Anterior cingulate cortex (tissue), 58 donors: ENCODE measurements at places on chromosomes 2 and 18.

DNA sequence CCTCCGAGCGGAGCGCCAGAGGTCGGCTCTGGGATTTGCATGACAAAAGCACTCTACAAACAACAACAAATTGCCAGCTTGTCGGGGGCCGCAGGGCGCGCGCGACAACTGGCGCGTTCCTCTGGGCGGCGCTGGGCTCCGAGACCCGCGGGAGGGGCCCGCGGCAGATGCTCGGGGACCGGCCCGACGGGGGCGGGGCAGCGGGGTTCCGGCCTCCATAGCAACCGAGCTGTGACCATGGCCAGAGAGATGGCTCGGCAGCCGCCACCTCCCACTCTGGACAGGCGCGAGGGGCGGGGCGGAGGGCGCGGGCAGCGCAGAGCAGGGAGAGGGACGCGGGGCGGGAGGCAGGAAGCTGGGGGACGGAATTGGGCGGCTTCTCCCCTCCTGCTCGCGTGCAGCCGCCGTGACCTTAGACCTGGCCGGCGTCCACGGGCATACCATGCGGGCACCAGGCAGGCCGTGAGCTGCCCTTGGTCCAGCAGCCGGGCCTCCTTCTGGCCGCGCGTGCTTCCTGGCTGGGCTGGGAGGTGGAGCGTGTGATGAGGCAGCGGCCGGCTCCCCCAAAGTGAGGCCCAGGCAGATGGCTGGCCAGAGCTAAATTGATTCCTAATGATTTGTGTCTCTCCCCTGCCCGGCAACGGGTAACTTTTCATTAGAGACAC is 171.5 kb downstream of the CELF4 start:
- DNase-seq: peak; percentile 91

DNA sequence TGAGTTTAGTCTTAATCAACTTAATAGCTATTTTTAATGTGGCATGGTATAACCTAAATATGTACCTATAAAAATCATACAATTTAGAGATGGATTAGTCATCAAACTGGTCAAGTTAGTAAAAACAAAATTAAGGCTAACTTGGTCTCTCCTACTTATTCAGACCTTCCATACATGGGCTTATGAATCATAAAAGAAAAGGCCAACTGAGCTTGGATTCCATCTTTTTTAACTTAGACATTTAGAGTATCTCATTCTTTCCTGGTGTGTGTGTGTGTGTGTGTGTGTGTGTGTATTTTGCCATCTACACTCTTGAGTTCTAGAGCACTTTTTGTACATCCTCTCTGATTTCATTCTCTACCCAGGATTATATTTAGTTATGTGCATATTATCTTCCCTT is 637.5 kb downstream of the PLCL1 start:
- DNase-seq: no peak

DNA sequence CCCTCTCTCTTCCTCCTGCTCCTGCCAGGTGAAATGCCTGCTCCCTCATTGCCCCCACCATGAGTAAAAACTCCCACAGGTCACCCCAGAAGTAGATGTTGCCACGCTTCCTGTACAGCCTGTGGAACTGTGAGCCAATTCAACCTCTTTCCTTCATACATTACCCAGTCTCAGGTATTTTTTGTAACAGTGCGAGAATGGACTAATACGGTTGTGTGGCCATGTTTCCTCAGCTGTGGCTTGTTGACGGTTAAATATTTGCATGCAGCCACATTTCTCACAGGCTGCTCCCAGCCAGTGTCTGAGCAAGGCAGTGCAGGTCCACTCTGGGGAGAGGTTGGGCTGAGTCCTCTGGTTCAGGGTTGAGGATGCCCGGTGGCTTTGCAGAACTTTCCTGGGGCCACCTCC is 27.8 kb upstream of the COPS8 start:
- DNase-seq: no peak

DNA sequence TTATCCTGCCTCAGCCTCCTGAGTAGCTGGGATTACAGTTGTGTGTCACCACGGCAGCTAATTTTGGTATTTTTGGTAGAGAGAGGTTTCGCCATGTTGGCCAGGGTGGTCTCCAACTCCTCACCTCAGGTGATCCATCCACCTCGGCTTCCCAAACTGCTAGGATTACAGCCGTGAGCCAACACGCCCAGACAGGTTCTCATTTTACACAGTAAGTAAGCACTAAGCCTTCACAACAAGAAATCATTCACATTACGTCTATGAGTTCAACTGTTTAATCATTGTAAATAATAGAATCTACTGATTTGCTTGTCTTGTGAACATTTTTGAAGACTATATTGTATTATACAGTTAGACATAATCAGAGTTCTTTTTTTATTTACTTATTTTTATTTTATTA is 131.5 kb upstream of the LRATD1 start:
- no peak for DNase-seq

DNA sequence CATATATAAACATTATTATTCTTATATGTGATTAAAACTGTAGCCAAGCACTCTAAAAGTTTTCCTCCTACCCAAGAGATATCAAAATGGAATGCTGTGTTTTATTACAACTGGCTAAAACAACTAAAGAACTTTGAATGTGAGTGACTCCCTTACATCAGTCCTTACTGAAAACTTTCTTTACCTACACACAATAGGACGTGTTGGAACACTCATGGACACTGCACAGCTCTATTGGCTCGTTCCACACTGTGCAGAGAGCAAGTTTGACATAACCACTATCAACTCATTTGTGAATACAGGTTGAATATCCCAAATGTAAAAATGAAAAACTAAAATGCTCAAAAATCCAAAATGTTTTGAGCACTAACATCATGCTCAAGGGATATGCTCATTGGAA is 650.6 kb downstream of the SLC4A3 start:
- no peak for DNase-seq

DNA sequence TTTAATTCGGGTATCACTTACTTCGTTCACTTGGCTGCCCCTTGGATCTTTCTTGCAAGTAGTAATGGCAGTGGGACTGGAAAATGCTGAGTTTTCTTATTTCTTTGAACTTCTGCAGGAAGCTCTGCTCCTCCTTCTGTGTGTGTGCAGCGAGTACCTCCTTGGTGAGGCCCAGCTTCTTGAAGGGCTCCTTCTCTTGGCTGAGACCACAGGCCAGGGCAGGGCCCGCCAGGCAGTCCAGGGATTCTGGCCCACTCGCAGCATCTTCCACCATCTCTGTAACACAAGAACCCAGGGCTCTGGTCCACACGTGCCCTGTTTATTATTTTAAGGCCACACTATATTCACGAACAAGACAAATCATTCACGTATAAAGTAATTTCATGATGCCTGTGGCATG is 15.8 kb upstream of the HES6 start:
- no peak for DNase-seq

GRCh38 chr2:1115843-1116539 is 165.3 kb downstream of the SNTG2 start:
- no peak for DNase-seq

DNA sequence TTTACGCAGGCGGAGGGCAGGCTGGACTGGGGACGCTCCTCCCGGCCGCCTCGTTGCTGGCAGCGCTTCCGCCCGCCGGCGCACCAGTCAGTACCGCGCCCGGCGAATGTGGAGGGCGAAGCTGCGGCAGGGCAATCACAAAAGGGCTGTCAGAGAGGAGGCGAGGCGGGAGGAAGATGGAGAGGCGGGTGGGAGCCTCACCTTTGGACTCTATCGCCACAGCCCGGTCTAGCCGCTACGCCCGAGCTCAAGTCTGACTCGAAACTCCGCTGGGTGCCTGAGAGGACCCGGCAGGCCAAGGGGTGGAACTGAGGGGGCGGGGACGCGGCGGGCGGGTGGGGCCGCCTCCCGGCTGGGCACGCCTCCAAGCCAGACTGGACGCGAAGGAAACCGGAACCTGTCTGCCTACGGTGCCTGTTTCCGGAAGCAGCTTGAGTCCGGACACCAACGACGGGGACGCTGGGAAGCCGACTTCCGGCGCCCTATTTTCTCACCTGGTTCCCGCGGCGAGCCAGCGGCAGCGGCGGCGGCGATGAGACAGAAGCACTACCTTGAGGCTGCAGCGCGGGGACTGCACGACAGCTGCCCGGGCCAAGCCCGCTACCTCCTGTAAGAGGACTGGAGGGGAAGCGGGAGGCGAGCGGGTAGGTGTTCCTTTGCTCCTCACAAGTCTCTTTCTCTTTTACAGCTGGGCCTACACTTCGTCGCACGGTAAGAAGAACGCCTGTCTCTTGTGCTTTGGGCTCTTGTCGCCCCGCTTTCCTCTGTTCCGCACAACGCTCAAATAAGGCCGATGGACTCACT is at the start of gene RMP24:
Gene RMP24, plus strand, starts transcription at position 483 of the 804 bp plus-strand sequence.
- peak; percentile 93 for DNase-seq

- no peak for DNase-seq
Observed at GRCh38 chr18:28018351-28018750, 158.6 kb downstream of the CDH2 start.

DNA sequence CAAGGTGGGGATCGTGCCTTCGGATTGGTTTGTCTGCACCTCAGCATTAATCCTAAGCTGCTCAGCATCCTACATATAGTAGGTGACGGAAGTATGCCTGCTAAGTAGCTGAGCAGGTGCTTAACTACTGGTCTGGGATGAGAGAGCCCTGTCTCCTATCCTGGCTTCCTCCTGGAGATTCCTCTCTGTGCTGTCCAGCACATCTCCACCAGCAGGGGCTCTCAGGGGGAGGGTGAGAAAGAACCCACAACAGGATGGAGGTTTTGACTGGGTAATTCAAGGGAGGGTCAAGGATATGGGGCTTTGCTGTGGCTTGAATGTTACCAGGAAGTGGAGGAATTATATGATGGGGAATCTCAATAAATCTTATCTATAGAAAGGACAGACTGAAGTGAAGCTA is 45.4 kb upstream of the KIF5C start:
- no peak for DNase-seq

GRCh38 chr2:224252631-224253030 is 149.3 kb downstream of the FAM124B start:
- DNase-seq: no peak

DNA sequence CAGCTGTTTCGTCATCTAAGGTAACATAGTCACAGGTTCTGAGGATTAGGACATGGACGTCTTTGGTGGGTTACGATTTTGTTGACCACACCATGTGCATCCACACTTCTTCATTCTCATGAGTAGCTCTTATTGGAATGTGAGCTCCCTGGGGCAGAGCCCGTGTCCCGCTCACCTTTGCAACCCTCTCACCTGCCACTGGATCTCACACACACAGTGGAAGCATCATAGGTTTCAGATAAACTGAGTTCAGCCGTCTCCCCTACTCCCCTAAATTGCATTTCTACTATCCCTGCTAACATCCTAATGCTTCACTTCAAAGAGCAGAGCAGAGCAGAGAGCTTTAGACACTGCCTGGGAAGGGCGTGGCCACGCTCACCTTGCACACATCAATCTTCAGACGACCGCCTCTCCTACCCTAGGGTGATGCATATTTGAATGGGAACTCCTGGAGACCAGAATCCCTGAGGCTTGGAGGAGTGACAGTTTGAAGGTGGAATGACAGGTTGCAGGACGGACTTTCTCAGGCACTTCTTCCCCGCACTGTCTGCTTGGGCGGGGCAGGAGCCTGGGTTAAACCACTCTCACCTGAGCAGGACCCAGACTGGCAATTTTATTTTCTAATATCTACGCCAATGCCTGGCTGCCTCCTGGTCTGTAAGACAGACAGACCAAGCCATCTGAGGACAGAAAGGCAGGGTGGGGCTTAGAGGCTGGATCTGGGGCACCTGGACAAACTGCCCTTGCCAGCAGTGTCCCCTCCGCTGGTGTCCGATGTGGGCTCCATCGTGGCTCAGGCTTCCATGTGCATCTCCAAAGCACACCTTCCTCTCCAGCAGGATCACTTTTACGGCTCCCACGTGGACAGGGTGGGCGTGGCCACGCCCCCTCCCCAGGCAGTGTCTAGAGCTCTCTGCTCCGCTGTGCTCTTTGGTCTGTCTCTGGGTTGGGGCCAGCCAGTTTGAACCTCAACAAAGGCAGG is 229.5 kb upstream of the COPS8 start:
- DNase-seq: no peak

DNA sequence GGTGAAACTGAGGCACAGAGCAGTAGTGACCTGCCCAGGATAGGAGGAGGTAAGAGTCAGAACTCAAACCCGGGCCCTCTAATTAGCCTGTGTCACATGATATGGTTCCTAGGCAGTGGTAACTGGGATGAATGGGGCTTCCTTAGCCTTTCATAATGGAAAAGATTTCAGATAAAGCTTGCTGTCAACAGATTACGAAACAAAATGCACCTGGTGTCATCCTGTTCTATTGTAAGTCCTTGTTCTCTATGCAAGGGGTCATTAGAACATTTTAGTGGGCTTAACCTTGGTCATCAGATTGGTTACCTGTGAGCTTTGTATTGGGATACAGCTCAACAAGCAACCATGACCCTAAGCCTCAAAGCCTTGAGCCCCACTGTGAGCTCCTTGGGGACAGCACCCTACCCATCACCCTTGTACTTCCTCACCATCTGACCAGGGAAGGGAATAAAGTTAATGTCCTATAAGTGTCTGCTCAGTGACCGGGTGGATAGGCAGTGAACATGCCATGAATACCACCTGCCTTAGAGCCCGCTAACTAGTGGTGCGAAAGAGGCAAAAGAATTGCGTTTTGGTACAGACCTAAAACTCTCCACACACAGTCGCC is 70.3 kb upstream of the RMDN2 start:
- no peak for DNase-seq

DNA sequence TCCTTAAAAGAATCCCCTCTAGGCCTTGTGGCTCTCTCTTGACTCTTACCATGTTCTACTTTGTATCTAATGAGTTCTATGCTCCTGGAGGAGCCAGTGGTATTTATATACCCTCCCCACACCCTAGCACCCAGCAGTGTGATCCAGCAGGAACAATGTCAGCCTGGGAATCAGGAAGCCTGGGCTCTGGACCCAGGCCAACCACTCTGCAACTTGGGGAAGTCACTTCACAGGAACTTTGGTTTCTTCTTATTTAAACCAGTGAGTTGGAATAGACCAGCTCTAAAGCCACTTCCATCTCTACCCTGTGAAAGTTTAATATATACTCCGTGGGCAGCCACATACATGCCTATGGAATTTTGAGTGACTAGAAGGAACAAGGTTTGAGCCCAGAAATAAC is 11.6 kb upstream of the SPTBN1 start:
- DNase-seq: no peak

GRCh38 chr18:63079114-63079513 is 240.5 kb downstream of the BCL2 start:
- DNase-seq: no peak

DNA sequence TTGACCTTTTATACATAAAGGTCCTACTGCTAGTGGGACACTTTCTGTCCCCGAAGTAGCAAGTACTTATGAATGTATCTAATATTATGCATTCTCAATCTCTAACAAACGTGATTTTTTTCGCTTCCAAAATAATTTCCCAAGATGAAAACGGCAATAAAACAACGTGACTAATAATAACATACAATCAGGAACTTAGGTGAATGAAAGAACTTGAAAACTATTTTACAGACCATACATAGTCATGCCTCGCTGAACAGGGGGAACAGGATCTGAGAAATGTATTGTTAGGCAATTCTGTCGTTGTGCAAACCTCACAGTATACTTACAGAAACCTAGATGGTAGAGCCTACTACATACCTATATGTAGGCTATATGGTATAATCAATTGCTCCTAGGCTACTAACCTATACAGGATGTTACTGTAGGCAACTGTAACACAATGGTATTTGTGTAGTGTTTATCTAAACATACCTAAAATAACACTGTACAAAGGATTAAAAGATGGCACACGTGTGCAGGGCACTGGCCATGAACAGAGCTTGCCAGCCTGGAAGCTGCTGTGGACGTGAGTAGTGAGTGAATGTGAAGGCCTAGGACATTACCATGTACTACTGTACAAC is 2.5 kb downstream of the RTN4 start:
- DNase-seq: no peak
